ENCODE measurements at places on chromosomes 7 and 10. TPM values are rescaled to one million over a fixed set of nuclear protein-coding genes. Genes with fewer than 3 reads are reported as not detected.

GRCh38 chr7:88339195-88339922, 32.7 kb upstream of the STEAP4 start:
- DNase-seq = no peak

DNA sequence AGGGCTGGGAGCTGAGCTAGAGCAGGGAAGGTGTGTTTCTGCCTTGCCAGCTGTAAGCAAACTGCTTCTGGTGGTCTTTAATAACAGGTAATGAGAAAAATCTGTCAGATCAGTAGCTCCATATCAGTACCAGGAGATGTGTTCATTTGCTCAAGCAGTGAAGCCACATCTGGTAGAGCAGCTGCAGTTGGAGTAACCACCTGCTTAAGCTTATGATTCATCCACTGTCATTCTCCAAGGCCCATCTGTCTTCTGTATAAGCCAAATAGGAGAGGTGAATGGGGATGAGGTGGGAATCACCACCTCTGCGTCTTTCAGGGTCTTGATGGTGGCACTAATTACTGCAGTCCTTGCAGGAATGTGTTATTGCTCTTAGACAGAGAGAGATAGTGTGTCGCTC, 18.4 kb upstream of the COBL start:
- no peak for DNase-seq

PDLIM1 gene
- total RNA-seq = 21.0 TPM

GRCh38 chr10:5493691-5494090, 5.7 kb downstream of the CALML5 start:
- DNase-seq = no peak

GLI3 gene
- total RNA-seq = 2.9 TPM

SLC26A3 gene
- not detected for total RNA-seq

GRCh38 chr10:62618054-62618453, 186.5 kb upstream of the ADO start:
- no peak for DNase-seq

DNA sequence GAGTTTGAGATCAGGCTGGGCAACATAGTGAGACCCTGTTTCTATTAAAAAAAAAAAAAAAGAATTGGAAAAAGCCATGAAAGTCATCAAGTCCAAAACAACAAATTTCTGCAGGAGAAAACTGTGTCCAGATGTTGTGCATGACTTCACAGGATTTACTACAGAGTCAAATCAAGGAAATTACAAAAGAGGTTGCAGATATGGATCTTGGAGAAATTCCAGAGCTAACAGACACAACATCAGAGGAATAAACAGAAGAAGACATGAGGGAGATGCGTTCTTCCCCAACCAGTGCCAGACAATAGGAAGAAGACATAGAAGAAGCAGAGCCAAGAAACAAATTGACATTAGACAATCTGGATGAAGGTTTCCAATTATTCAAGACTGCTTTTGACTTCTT, 24.3 kb upstream of the KCNIP2 start:
- no peak for DNase-seq

KCND2 gene
- 0.03 TPM for total RNA-seq

- DNase-seq = no peak
These were observed 114.7 kb upstream of the EGFR start for GRCh38 chr7:54904130-54904529.

PRPS1L1 gene
- not detected for total RNA-seq
